Non-pigmented ciliary epithelial cell (primary cell): ENCODE measurements at places on chromosomes 3 and 15.

DNA sequence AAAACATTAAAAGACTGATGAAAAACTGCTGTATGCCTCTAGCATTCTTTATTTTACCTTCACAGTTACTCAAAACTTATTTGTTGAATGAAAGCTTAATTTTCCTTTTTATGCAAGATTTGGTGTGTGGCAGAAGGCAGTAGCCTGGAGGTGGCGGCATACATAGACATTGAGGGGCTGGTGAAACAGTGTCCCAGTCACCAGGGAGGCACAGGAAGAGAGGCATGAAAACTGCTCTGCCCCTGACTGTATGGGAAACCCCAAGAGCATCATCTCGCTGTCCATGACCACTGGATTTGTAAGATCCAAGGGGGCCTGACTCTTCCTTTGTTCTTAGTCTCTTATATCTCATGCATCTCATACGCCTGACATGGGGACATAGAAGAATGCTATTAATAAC lies 493.7 kb upstream of the GOLIM4 start:
- no peak for DNase-seq

GRCh38 chr3:134074001-134074789 lies 44.5 kb upstream of the SLCO2A1 start:
- no peak for DNase-seq

DNA sequence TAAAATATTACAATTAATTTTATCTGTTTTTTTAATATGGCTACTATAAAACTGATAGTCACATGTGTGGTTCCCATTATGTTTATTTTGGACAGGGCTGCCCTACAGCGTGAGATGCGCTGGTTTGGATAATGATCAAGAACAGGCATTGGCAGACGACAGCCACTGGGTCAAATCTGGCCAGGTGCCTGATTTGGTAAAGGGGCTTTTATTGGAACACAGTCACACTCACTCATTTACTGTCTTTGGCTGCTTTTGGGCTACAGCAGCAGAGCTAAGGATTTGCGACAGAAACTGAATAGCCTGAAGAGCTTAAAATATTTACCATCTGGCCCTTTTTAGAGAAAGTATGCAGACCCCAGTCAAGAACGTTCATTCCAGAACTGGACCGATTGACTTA lies 724.2 kb upstream of the CFAP20DC start:
- DNase-seq: no peak

DNA sequence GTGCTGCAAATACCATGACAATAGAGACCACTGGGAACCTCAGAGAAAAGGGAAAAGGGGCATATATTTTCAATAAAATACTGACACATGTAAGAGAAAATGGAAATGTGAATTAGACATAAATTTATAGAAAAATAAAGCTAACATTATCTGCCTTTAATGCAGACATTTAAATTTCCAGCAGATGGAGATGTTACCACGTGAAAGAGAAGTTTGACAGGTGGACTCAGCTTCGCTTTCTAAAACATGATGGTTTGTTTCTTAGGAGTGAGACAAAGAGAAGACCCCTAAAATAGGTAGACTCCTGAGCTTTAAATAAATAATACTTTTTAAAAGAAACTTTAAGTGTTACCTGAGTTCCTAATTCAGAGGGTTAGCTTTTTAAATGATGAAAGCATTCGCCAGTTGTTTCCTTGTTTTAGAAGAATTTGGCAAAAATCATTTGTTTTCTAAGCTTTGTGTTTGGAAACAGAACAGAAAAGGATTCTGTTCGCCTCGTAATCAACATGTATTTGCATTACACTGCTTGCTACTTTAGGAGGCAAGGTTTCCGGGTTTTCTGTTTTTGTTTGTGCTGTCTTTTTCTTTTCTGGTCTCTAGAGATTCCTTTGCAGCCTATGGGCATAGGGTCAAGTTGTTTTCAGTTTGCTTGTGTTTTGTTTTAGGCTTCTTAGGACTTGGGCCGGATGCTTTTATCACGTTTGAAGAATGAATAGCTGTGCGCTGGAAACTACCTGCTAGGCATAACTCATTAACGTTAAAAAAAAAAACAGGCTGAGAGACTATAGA lies 271.4 kb downstream of the THSD4 start:
- no peak for DNase-seq

GRCh38 chr3:15556512-15556911 lies 35.0 kb upstream of the COLQ start:
- no peak for DNase-seq

- peak; percentile 22 for DNase-seq
Observed at GRCh38 chr3:169430707-169431404, 232.7 kb downstream of the MECOM start.

DNA sequence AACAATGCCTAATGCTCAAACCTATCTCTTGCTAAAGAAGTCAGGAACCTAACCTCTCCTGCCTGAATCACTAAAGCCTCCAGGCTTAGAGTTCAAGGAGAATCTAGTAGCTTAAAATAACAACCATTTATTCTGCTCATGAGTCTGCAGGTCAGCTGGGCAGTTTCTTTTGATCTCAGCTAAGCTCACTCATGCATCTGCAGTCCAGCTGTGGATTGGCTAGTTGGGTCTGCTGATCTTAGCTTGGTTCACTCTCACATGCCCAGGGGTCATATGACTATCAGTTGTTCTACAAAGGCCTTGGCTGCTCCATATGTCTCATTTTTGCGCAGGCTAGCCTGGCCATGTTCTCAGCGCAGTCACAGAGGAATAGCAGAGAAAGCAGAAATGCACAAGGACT lies 109.2 kb upstream of the STT3B start:
- DNase-seq: peak; percentile 35

- DNase-seq: no peak
Observed at GRCh38 chr15:91593067-91593466, 260.4 kb upstream of the SLCO3A1 start.

- no peak for DNase-seq
Observed at GRCh38 chr15:66178531-66178910, 75.0 kb downstream of the MEGF11 start.

DNA sequence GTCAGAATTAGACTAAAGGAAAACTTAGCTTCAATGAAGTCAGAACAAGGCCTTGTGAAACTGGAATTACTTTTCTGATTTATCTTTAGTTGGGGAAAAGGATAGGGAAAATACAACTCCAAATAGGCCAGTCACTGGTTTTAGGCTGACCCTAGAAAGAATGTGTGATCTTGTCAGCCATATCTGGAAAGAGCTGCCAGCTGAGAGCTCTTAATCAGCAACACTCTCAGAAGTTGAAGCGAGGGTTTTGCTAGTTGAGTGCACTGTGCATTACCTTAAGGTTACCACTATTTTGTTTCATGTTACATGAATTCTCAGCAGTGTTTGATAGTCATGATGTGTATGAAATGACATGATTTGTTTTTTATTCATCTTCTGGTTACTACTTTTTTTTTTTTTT lies 905.3 kb upstream of the ALCAM start:
- DNase-seq: no peak

- no peak for DNase-seq
Observed at GRCh38 chr3:9934235-9934621, 594 bp downstream of the CRELD1 start.

DNA sequence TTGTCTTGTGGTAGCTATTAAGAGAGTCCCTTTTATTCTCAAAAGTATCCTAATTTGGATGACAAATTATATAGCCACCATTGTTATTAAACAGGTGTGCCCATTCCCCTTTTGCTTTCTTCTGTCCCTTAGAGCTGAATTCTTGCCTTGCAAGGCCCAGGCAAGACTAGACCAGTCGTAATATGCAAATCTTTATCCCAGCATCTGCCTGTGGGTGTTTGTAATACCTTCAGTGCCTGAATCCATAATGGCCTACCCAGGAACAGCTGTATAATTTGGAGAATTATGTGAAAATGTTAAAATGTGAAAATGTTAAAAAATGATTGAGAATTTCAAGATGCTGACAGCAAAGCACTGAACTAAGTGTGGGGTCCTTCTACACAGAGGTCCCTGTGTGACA lies 403.0 kb upstream of the RBMS3 start:
- no peak for DNase-seq

GRCh38 chr3:117998071-117998470 lies 1036.6 kb downstream of the IGSF11 start:
- no peak for DNase-seq

- peak; percentile 93 for DNase-seq
Observed at GRCh38 chr15:52021128-52021671, 2.2 kb downstream of the MAPK6 start.

DNA sequence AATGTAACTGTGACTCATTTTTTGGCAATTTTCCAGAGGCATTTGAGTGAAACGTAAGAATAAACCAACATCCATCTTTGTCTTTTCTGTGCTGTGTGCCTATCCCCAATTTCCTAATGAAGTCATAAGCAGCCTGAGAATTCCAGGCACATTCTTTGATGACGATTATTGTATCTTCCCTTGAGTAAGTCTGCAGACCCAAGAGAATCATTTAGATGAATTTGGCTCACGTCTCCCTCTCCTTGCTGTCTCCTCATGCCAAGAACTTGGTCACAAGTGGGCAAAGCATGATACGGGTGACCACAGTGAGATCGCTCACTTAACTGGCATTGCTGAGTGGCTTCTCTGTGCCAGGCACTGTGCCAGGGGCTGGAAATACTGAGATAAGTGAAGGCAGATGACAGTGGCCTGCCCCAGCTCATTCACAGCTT lies 384.5 kb upstream of the IL12A start:
- DNase-seq: no peak

- DNase-seq: no peak
Observed at GRCh38 chr3:23258110-23258509, 55.0 kb downstream of the UBE2E2 start.

- DNase-seq: no peak
Observed at GRCh38 chr3:42721690-42722089, 19.1 kb upstream of the HHATL start.

GRCh38 chr3:53286727-53287126 lies 30.9 kb upstream of the TKT start:
- no peak for DNase-seq

DNA sequence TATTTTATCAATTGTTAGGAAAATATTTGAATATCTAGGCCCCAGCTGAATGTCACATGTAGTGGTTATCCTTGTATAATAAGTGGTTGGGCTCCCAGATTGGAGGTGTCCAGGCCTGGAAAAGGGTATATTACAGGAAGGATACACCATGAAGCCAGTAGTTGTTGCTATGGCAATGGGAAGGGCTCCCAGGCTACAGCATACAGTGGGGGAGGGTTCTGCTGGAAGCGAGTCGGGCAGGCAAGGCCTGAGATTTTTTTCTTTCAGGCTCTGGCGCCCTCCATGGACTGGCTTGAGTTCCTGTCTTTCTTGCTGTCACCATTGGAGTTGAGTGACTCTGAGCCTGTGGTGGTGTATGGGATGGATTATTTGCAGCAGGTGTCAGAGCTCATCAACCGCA lies 8.9 kb downstream of the ECE2 start:
- DNase-seq: no peak

DNA sequence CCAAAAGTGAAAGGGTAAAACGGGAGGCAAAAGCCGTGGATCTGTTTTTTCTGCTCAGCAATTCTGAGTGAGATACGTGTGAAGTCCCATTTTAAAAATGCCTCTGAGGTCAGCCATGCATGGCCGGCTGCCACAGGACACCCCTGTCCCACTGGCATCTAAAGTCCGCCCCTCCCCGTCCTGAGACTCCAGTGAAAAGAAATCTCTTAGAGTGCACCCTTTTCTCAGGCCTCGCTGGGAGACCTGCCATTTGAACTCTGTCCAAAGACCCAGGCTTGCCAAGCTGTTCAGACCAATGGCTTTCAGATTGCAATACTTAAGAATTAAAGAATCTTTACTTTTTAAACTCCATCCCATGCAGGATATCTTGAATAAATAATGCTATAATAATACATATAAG lies 61.0 kb upstream of the SLC24A5 start:
- DNase-seq: no peak

GRCh38 chr3:153003862-153004261 lies 158.2 kb upstream of the RAP2B start:
- no peak for DNase-seq

- DNase-seq: no peak
Observed at GRCh38 chr15:66943456-66944095, 121.8 kb upstream of the SMAD3 start.

DNA sequence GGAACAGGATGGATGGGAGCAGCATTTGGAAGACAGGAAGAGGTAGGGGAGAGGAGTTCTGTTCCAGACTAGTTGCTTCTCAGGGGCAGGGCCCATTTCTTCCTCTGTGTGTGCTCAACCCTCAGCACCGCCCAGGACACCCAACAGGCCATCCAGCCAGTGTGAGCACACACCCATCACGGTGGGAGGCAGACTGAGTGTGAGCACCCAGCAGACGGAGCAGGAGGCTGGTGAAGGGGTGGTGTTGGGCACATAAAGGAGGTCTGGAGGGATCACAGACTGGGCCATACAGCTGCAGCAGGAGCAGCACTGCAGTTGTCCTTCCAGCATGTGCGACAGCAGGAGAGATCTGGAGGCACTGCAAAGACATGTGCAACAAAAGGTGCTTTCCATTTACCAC lies 88.4 kb upstream of the PLXNA1 start:
- DNase-seq: no peak

- no peak for DNase-seq
Observed at GRCh38 chr3:44208086-44208485, 33.6 kb upstream of the TOPAZ1 start.

GRCh38 chr3:154954757-154955156 lies 125.4 kb upstream of the MME start:
- DNase-seq: peak; percentile 50

GRCh38 chr3:10140996-10141546 lies 507 bp upstream of the VHL start:
- DNase-seq: no peak

- no peak for DNase-seq
Observed at GRCh38 chr15:81178365-81178764, 18.3 kb upstream of the IL16 start.
